ENCODE measurements at places on chromosomes 16 and 17.

GRCh38 chr16:90046971-90047713 lies 27.9 kb upstream of the DBNDD1 start:
- peak; percentile 42 for DNase-seq

- DNase-seq = no peak
Measured at GRCh38 chr17:49925921-49926320, 43.1 kb upstream of the DLX4 start.

- DNase-seq = no peak
Measured at GRCh38 chr16:8717469-8717868, 43.1 kb downstream of the ABAT start.

- DNase-seq = peak; percentile 65
Measured at GRCh38 chr17:49016775-49017463, 19.7 kb downstream of the IGF2BP1 start.

- DNase-seq = no peak
Measured at GRCh38 chr17:11554042-11554441, 44.2 kb upstream of the DNAH9 start.

- no peak for DNase-seq
Measured at GRCh38 chr16:80063031-80063712, 462.6 kb upstream of the MAF start.

DNA sequence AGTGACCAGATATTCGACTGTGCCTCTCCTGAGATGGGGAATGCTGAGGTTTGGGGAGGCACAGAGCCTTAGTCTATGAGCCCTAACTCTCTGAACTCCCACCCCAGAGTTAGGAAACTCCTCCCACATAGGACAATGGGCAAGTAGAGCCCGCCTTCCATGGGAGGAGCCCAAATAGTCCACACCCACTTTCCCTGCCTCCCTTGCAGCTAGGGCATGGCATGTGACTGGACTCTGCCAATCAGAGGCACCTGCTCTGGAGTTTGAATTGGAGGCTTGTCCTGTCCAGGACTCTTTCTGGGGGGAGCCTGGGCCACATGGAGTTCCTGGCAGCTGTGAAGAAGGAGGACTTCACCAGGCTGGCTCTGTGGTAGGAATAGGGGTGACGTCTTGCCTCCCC lies 48.4 kb downstream of the SOCS1 start:
- no peak for DNase-seq

Data from NCI-H69 (cell line).